ENCODE measurements at places on chromosomes 13 and 19.

- DNase-seq, result no peak
Measured at GRCh38 chr13:77316430-77316829, 10.5 kb downstream of the MYCBP2 start.

GRCh38 chr19:32357720-32358119 lies 12.3 kb downstream of the ZNF507 start:
- DNase-seq, result no peak

DNA sequence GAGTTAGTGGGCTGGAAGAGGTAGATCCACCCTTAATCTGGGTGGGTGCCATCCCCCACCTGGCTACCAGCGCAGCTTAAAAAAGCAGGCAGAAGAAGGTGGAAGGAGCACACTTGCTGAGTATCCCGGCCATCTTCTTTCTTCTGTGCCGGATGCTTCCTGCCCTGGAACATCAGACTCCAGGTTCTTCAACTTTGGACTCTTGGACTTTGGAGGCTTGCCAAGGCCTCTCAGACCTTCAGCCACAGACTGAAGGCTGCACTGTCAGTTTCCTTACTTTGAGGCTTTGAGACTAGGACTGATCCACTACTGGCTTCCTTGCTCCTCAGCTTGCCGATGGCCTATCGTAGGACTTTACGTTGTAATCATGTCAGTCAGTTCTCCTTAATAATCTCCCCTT lies 127.6 kb upstream of the GPC6 start:
- peak; percentile 24 for DNase-seq

GRCh38 chr19:40605216-40605971 lies 4.2 kb downstream of the LTBP4 start:
- peak; percentile 93 for DNase-seq

- no peak for DNase-seq
Measured at GRCh38 chr13:49063011-49063410, 87.3 kb downstream of the FNDC3A start.

- DNase-seq, result peak; percentile 98
Measured at GRCh38 chr19:14366529-14366928, 14.7 kb upstream of the ADGRE5 start.

DNA sequence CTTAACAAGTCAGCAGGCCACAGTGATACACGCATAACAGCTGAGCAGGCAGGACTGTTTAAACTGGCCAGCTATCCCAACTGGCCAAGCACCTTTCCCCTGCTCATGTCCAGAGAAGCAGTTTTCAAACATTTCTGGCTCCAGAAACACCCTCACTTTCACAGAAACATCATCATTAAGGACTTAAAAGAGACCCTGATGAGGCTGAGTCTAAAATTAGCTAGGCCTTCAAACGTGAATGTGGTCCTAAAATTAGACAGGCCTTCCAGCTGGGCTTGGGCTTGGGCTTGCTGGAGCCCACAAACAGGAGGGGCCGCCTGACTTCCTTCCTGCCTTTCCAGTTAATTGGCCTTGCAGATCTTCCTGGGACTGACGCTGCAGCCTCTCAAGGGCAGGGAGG lies 334.2 kb downstream of the DNAJC15 start:
- no peak for DNase-seq

DNA sequence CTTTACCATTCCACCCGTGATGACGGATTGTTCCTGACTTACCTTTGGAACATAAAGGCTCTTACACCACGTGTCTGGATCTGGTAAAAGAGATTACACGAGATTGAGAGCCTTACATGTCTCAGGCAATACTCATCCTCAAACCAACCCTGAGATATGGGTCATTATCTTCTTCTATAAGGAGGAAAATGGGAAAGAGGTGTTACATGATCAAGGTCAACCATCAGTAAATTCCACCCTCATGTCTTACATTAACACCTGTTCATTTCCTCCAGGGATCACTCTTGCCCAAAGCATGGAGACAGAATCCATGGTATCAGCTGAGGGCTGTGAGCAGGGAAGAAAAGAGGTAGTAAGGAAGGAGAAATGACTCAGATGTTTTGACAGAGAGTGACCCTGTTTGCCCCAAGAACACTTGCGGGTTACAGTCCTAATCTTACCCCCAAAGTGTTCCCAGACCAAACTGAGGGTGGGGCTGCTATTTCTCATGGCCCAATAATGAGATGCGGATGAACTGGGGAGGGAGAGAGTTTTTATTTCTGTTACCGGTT lies 19.6 kb downstream of the LILRB4 start:
- DNase-seq, result no peak

DNA sequence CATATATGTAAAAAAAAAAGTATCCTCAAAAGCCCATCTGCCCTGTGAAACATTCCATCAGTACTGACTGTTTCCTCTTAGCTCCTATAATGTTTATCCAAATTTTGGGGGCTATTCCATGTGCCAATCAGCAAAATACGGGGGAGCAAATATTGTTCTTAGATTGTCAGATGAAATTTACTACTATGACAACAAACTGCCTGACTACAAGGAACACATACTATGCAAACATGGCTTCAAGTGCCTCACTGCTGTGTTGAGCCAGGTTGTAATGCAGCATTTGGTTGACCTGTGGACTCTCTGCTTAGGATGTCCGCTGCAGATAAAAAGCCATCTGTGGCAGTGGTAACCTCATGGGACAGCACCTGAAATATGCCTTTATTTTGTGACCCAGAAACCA lies 98.2 kb upstream of the SCEL start:
- no peak for DNase-seq

DNA sequence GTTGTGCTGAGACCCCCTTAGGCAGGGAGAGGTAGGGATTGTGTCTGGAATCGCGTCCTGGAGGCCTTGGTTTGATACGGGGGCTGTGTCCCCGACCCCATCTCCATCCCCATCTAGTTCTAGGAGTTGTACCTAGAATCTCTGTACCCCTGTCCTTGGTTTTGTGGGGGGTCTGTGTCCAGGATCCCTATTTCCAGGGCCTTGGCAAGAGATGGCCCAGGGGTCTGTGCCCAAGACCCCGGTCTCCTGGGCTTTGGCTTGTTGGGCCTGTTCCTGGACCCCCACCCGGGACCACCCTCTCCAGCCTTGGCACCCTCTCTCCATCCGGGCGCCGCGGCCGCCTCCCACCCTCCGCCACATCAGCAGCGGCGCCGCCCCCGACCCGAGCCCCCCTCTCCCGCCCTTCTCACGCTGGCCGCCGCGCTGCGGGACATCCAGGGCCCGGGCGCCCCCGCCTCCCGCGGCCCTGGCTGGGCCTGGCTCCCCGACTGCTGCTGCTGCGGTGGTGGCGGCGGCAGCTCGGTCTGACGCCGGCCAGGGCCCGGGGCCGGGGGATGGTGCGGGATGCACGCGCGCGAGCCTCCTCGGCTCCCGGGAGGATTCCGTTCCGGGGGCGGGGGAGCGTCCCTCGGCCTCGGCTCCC lies at the start of gene NUMBL:
NUMBL (minus strand) TSS at position 602 of the 643 bp plus-strand sequence; CDS start at position 434, 168 bp downstream.
- DNase-seq, result no peak

DNA sequence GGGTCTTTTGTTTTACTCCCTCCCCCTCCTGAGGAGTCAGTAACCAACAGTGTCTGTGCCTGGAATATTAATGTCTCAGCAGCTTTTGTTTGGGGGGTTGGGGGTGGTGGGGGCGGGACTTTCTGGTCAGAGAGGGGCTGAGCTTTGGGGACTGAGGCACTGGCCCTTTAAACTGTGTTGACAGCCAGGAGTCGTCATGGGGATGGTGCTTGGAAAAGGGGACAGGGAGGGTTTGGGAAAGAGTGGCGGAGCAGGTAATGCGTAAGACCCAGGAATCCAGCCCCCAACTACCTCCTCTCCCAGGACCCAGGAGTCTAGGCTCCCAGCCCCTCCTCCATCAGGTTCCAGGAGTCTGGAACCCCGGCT lies 5.2 kb downstream of the CADM4 start:
- no peak for DNase-seq

- no peak for DNase-seq
Measured at GRCh38 chr19:51025401-51025800, 1.0 kb downstream of the KLK11 start.

- DNase-seq, result no peak
Measured at GRCh38 chr19:57688011-57688763, 6.4 kb downstream of the ZNF551 start.

- DNase-seq, result no peak
Measured at GRCh38 chr13:93029536-93029935, 197.1 kb upstream of the GPC6 start.

- DNase-seq, result no peak
Measured at GRCh38 chr13:35891507-35892441, 239.4 kb downstream of the DCLK1 start.

DNA sequence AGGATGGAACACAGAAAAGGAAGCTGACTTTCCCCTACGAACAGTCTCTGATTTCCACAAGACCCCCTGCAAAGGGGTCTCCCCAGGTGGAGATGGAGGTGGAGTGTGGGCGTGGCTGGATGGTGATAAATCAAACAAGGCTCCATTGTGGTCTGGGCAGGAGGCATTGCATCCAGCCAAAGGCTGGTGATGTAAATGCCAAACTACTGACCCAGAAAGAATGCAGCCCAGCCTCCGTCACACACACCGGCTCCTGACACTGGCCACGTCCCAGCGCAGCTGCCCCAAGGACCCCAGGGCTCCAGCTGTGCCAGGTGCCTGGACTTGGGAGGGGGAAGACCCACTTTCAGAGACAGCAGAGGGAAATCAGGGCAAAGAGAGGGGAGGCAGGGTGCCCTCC lies 6.3 kb downstream of the SLC7A1 start:
- DNase-seq, result no peak

DNA sequence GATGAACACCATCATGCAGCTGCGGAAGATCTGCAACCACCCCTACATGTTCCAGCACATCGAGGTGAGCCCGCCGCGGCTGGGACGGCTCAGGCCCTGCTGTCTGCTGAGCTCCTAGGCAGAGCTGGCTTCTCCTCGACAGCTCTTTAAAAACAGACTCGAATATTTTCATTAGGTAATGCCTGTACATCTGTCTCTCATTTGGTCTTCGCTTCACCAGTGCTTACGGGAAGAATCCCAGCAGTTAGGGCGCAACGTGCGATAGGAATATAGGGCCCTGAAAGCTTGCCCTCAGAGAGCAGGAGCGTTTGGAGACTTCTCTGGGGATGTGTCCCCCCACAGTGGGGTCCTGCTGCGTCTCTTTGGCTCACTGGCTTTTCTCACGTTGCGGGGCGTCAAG lies 63.8 kb upstream of the LDLR start:
- no peak for DNase-seq

GRCh38 chr13:65275838-65276630 lies 1954.1 kb downstream of the PCDH9 start:
- DNase-seq, result no peak

DNA sequence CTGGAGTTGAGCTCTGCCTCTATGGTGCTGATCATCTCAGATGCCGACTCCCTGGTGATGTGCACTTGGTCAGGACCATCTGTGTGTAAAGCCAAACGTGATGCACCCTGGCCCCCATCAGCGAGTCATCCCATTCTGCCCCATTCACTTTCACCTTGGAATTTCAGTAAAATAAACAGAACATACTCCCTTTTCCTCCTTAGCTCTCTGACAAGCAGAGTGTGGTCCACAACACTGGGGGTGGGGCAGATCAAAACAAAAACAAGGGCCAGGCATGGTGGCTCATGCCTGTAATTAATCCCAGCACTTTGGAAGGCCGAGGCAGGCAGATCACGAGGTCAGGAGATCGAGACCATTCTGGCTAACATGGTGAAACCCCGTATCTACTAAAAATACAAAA lies 12.3 kb downstream of the CEACAM20 start:
- no peak for DNase-seq

- DNase-seq, result no peak
Measured at GRCh38 chr13:112532837-112533745, 54.9 kb downstream of the TUBGCP3 start.

DNA sequence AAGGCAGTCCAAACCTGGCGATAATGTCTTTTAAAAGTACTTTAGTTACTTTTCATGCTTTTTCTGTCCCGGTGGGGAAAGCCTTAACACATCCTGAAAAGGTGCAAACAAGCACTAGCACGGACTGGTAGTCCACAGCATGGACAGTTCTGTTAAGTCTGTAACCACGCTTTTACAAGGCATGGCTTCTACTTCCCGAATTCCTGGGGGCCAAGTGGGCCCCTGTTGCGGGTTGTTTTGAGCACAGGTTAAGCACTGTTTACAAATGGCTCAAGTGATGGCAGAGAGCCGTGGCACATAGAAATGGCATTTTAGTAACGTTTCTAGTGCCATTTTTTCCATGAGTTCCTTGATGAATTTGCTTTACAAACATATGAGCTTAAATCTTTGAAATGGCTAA lies 37.6 kb downstream of the ZNF493 start:
- DNase-seq, result no peak

- no peak for DNase-seq
Measured at GRCh38 chr13:31878955-31879354, 139.6 kb downstream of the RXFP2 start.

GRCh38 chr19:6728346-6728745 lies 7.9 kb upstream of the C3 start:
- DNase-seq, result no peak

GRCh38 chr19:38115271-38115802 lies 108.7 kb downstream of the DPF1 start:
- no peak for DNase-seq

- no peak for DNase-seq
Measured at GRCh38 chr13:52359534-52359933, 46.4 kb downstream of the THSD1 start.

GRCh38 chr13:104648291-104648690 lies 1582.1 kb upstream of the SLC10A2 start:
- no peak for DNase-seq

GRCh38 chr13:30718661-30719524 lies 16.4 kb upstream of the ALOX5AP start:
- no peak for DNase-seq

DNA sequence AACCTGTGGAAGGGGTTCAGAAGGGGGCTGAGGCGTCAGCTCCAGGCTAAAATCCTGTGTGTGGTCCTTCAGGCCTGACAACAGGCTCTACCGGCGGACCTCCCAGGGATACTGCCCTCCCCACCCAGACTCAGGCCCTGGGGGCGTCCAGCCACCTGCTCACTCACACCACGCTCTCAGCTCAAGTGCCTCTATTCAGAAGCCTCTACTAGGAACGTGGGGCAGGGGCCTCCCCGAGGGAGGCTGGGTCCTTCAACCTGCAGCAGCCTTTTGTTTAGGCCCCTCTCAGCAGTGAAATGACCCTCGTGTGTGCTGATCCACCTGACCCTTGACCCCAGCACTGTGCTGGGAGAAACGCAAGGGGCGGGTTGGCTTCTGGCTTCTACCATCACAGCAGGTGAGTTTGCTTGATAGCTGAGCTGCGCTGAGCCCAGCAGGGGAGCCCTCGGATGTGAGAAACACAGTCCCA lies 10.6 kb downstream of the PLPP2 start:
- no peak for DNase-seq
